ENCODE measurements at places on chromosomes 3 and 15.

DNA sequence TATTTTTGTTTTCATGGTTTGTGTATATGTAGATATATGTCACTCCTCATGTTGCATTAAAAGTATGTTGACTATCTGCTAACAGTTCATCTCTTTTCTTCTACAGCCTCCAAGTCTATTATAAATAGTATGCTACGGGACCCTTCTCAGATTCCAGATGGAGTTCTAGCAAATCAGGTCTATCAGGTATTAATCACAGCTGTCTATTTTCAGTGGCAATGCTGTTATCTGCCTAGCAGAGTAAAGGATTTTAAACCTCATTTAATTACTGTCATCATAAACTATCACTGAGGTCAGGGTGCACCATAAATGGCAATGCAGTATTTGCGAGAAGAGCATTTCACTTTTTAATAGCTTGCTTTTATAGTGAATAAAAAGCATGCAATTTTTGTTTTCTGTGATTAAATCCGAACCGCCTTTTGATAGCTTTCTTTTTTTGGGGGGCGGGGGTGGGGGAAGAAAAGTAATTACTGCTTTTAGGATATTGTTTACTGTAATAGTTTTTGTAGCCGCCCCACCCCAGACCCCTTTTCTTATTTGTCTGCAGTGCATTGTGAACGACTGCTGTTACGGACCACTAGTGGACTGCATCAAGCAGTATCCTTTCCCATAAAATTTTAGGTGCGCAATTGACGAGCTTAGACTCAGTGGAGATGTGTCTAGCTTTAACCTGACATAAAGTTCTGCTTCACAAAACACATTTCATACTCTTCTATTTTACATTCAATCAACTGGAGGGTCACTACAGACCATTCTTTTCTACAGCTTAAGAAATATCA, 112.3 kb downstream of the CDIN1 start:
- no peak for DNase-seq

GRCh38 chr3:76651784-76652183, 388.1 kb upstream of the ROBO2 start:
- no peak for DNase-seq

GRCh38 chr15:70049701-70050301, 47.9 kb downstream of the TLE3 start:
- no peak for DNase-seq

DNA sequence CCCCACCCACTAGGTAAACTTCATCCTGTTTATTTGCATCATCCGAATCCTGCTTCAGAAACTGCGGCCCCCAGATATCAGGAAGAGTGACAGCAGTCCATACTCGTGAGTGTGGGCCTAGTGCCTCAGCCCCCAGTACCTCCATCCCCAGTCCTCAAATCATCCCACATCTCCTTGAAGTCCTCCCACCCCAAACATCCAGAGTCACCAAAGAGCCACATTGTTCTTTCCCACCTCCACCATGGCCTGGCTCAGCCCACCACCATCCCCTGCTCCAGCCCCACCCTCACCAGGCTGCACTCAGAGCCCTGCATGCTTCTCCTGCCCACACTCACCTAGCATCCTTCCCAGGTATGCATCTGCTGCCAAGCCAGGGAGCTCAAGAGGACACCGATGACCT, 29.8 kb downstream of the VIPR1 start:
- no peak for DNase-seq

- no peak for DNase-seq
Measured at GRCh38 chr3:52084954-52085680, 28.7 kb upstream of the DUSP7 start.

DNA sequence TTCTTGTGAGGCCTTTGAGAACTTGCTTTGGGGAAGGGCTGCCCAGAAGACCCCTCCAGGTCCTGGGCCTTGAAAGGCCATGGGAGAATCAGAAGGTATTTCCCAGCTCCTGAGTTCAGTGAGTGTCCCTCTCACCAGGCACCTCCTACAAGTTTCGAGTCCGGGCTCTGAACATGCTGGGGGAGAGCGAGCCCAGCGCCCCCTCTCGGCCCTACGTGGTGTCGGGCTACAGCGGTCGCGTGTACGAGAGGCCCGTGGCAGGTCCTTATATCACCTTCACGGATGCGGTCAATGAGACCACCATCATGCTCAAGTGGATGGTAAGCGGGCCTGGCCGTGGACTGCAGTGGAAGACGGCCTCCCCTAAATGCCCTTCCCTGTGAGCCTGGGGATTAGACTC, 68.3 kb downstream of the BOC start:
- DNase-seq: no peak

DNA sequence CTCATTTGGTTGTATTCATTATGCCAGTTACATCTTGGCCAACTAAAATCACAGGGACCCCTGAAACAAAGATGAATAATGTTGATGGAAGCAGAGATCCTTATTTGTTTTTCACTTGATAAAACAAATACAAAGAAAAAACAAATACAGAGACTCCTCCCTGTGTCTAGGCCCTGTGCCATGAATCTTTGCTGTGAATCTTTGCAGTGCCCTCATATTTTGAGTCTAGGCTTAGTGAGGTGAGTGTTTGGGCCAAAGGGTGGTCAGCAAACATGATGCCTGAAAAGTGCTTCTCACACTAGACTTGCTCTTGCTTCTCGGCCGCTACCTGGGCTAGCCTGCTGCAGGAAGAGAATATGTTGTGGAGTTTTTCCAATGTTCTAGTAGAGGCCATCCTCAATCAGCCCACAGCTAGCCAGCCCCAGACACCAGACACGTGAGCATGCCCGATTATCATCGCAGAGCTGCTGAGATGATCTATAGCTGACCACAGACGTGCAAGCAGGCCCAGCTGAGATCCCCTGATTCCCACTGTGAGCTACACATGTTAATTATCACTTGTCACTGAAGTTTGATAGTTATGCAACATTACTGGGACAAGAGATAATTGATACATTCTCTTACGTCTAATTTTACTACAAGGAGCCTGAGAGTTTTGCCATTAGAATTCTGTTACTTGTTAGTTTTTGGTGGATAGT, 191.4 kb downstream of the THRB start:
- no peak for DNase-seq

GRCh38 chr3:33858131-33858530, 59.7 kb downstream of the PDCD6IP start:
- no peak for DNase-seq

GRCh38 chr3:126533506-126533905, 9.6 kb downstream of the CHST13 start:
- no peak for DNase-seq

- DNase-seq: no peak
Measured at GRCh38 chr3:177061369-177061768, 135.9 kb downstream of the TBL1XR1 start.

- DNase-seq: no peak
Measured at GRCh38 chr3:188978421-188979171, 193.2 kb upstream of the TPRG1 start.

DNA sequence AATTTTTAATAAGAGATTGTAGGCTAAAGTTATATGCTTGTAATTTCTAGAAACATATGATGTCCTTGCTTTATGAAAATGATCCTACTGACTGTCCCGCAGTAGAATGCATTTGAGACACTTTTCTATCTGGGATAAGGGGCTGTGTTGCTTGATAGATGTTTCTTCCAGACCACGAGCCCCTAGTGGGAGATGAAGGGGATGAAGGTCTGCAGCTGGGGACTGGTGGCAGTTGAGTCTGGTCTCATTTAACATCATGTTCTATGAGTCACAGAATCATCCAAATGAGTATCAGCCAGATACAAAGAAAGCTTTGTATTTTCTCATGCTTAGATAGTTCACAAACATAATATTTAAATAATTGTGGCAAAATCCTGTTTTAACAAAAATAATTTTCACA, 84.3 kb upstream of the PRTG start:
- no peak for DNase-seq

DNA sequence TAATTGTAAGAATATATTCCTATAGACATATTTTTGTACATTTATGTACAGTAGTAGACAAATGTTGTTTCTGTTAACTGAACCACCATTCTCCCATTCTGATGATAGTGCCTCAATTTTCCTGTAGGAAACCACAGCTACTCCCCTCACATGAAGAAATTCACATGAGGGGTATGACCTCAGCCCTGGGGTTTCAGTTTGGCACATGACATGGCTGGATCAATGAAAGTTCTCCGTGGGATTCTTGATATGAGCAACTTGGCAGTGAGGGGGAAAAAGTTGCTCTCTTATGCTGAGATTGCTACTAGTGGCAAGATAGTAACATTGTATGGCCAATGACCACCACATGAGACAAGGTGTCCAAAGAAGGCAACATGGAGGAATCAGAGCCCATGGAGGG, 1090.3 kb upstream of the CFAP20DC start:
- DNase-seq: no peak

DNA sequence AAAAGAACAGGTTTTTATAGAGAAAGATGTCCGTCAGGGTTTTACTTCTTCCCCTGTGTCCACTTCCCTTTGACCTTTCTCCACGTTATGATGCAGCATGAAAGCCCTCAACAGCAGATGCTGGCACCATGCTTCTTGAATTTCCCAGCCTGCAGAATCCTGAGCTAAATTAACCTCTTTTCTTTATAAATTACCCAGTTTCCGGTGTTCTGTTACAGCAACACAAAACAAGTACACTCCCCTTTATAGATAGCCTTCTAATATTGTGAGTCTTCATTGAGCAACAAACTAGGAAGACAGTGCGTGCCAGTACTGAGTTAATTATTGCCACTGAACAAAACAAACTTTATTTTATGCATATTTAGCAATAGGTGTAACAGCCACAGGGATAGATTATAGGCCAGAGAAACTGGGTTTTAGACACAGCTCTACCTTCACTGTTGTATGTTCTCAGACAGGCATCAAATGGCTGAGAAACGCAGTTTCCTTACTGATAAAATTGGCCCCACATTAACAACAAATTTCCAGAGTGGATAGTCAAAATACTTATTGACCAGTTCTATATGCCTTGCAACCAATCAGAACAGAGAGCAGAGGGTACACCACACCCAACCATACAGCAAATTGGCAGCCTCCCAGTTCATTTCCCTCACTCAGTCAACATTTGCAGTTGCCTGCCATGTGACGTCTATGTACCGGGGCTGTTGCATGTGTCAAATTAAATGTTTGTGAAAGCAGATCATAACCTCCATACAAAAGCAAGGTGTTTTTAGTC, 14.4 kb upstream of the TBL1XR1 start:
- no peak for DNase-seq

GRCh38 chr15:33182278-33182905, 12.1 kb downstream of the FMN1 start:
- DNase-seq: no peak

DNA sequence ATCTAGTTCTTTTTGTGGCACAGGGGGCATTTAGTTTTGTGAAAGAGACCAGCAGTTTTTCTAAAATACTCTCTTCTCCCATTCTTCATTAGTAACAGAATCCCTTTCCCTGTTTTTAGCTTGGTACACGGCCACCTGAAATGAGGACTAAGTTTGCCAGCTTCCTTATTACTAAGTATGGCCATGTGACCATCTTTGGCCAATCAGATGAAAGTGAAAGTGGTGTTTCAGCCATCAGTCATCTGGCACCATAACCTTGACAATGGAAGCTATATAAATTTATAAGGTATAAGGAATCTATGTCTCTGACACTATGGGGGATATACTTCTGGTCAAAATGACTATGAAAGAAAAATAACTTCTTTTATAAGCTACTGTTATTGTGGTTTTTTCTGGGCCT, 570.4 kb downstream of the AGBL1 start:
- DNase-seq: no peak

DNA sequence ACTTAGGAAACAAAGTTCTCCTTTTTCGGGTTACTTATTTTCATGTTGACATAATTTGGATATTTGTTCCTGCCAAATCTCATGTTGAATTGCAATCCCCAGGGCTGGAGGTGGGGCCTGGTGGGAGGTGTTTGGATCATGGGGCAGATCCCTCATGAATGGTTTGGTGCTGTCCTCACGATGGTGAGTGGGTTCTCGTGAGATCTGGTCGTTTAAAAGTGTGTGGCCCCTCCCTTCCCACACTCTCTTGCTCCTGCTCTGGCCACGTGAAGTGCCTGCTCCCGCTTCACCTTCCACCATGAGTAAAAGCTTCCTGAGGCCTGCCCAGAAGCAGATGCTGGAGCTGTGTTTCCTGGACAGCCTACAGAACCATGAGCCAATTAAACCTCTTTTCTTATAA, 43.7 kb upstream of the MCF2L2 start:
- DNase-seq: no peak

DNA sequence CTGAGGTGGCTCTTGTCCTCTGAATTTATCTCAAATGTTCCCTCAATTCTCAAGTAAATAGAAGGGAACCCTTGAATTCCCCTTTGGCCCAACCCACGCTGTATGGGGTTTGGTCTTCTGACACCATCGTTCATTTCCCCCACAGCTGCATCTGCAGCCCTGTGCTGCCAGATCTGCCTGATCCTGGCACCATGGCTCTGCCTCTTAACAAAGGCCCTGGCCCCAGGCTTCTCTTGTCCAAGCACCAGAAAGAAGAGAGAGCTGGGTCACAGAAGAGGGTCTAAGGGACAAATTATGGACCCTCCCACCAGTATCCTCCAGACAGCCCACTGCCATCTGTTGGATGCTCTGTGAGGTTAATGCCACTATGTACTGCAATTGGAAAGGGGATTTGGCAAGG, 1.8 kb downstream of the MAP1A start:
- DNase-seq: no peak

DNA sequence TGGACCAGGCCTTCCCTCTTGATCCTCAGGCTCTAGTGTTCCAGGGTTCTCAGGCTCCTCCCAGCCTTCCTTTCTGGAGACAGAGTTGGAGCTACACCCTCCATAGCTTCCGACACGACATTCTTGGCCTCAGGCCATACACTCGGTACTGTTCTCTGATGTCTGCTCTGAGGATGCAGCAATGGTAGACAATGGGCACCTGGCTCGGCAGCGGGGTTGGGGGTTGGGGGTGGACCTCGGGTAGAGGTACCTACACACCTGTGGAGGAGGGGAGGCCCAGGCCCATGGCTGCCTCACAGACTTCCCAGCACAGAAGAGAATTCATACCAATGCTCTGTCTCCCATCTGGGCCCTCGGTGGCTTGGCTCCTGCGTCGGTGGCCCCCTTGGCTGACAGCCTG, 21.4 kb downstream of the CCDC13 start:
- no peak for DNase-seq

DNA sequence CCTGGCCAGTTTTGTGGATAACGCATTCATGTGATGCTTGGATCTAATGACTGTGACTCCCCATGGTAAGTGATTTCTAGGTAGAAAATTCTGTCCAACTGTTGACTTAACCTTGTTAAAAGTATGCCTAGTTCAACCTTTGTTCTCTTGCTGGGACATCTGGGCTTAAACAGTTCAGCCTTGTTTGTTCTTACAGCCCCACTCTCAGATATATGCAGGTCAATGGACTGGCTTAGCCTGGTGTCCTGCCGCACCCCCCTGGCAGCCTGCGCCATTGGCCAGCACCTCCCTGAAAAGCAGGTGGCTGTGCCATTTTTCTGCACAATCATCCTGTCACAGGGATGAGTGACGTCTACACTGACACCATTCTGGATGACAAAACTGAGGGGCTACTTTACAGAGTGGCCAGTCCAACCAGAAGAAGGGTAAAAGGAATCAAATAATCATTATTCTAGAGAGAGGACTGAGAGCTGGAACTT, 244.7 kb upstream of the ONECUT1 start:
- DNase-seq: no peak

Data from stimulated activated CD8-positive, alpha-beta memory T cell treated with anti-CD3 and anti-CD28 coated beads, Interleukin-4, amount 100 ng/mL, for 1 hour (primary cell).